ENCODE measurements at places on chromosomes 11 and 22.

DNA sequence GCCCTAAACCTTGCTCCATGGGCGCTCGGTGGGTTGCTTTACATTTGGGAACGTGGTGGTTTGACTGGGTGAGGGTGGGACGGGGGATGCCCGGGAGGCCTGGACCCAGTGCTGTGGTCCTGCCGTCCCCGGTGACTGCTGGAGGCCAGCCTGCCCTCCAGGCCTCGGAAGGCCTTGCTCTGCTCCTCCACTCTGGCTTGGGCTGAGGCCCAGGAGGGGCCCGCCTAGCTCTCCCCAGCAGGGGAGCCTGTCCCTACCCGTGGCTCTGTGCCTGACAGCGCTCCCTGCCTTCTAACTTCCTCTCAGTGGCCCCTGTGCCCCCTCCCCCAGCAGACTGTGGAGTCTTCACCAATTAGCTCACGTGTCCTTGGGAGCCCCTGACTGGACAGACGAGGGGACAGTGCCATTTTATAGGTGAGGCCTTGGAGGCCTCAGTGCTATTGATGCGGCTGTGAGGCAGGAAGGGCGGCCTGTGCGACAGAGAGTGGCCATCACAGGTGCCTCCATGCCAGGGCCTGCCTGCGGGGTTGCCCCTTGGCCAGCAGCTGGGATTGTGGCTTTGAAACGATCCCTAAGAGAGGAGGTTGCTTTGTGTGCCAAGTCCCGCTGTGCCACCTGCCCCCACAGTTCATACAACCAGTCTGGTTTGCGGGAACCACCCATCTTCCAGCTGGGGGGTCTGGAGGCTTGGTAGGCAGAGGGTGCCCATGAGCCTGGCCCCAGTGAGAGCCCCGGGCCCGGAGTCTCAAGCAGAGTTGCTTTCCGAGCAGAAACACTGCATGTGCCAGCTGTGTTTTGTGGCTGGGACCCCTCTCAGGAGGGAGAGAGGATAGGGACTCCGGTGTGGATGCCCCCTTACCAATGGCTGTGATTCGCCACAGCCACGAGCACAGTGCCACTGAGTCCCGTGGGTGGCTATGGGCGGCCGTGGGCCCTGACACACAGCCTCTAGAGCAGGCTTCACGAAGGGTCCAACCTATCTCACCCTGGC is 17.7 kb downstream of the TPCN2 start:
- DNase-seq: no peak

DNA sequence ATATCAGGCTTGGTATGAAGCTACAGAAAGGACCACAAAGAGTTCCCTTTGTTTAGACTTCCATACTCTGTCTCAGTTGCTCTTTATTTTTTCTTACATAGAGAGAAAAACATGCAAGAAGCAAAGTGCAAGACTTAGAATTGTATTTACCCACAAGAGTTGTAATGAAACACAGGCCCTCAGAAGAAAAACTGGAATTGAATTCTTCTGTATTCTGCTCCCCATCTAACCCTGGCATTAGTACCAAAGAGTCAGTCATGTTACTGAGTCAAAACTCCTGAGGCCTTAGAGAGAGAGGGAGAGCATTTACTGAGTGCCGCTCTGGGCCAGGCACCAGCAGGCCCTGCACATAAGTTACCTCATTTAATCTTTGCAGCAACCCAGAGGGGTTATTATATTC is 43.9 kb upstream of the DLAT start:
- DNase-seq: no peak

- DNase-seq: no peak
Measured at GRCh38 chr11:61110255-61111049, 8.2 kb downstream of the CD5 start.

GRCh38 chr11:97158243-97158642 is 768.4 kb downstream of the JRKL start:
- no peak for DNase-seq

GRCh38 chr11:118996926-118997626 is 862 bp upstream of the CENATAC start:
- DNase-seq: peak; percentile 48

DNA sequence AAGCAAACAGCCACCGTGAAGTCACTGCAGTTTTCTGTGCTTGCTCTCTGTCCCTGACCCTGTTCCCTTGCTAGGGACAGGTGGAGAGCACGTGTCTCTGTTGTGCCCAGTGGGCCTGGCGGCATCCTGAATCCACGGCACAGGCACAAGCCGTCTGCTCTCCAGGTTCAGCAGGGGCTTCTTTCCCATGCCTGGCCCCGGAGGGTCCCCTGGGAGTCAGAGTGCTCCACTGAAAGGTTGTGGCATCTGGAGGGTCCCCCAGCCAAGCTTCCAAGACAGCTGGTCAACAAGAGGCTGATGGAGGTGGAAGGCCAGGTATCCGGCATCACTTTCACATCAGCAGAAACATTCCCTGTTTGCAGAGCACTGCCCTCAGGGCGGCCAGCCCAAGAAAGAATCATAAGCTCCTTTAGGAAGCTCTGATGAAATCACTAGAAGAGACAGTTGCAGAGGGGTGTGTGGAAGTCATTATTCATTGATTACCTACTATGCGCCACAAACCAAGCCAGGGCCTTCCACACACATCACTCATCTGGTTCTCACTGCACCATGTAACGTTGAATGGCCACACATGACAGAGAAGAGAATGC is 346.4 kb upstream of the B3GAT1 start:
- DNase-seq: no peak

DNA sequence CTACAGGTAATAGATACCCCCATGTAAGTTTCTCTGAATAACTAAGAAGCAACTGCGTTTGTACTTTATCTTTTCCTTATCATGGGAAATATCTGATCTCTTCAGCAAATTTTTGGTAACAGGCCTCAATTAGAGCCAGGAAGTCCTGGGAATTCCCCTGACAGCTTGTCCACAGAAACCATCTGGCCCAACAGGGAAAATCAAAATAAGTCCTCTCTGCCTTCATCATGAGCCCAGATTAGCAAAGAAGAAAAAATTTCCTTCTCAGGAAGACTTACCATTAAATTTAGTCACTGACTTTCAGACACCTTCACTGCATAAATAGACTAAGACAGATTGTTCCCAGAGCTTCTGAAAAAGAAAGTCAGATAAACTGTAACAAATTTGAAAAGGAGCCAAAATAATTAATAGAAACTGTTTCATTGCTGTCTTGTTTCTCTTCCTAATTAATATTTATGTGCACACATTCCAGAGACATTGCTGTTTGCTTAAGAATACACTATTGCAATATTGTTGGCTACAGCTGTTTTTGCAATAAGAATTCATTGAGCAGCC is 278.1 kb upstream of the FAT3 start:
- DNase-seq: peak; percentile 29

DNA sequence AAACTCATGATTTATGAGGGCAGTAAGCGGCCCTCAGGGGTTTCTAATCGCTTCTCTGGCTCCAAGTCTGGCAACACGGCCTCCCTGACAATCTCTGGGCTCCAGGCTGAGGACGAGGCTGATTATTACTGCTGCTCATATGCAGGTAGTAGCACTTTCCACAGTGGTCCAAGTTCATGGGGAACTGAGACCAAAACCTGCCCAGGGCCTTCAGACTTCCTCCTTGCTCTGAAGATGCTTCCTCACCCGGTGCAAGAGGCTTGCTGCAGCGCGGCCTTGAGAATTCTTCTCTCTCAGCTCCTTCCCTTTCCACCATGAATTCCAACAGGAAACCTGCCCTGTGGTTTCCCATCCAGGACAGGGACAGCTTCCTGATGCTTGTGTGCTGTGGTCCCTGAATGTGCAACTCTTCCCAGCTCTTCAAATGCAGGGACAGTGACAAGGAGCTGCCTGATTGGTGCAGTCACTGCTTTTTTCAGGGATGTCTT is 53.9 kb downstream of the GGTLC2 start:
- DNase-seq: no peak

GRCh38 chr11:6433998-6434660 is 6.7 kb downstream of the HPX start:
- DNase-seq: no peak

DNA sequence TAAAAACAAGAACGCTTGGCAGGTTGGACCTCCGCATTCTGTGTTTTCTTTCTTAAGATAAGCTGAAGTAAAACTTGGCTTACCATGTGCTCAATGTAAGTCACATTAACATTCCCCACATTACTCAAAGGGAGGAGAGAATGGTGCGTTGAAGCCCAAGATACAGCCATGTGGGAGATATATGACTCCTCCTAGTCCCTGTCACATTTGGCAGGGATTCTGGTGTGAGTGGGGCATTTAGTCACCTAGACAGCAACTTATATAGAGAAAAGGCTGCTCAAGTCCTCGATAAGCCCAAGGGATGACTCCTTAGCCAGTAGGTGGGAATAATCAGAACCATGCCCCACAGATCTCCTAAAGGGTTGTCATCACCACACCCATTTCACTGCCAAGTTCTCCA is 4.6 kb downstream of the PRSS23 start:
- no peak for DNase-seq

- DNase-seq: peak; percentile 8
Measured at GRCh38 chr11:30855383-30856006, 269.3 kb upstream of the MPPED2 start.

GRCh38 chr11:30424844-30425243 is 101.9 kb downstream of the ARL14EP start:
- no peak for DNase-seq

GRCh38 chr11:78069465-78069864 is 5.8 kb downstream of the THRSP start:
- no peak for DNase-seq

DNA sequence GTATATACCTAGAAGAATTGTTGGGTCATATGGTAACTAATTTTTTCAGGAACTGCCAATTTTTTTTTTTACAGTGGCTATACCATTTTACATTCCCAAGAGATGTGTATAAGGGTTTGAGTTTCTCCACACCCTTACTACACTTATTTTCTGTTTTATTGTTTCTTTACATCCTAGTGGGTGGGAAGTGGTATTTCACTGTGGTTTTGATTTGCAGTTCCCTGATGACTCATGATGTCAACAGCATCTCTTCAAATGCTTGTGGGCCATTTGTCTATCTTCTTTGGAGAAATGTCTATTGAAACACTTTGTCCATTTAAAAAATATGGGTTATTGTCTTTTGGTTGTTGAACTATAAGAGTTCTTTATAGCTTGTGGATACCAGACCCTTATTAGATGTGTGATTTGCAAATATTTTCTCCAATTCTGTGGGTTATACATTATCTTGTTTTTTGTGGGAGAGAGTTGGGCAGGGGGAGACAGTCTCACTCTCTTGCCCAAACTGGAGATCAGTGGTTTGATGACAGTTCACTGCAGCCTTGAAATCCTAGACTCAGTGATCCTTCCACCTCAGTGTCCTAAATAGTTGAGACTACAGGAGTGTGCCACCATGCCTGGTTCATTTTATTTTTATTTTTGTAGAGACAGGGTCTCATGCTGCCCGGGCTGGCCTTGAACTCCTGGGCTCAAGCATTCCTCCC is 30.3 kb upstream of the PISD start:
- DNase-seq: no peak

- DNase-seq: peak; percentile 22
Measured at GRCh38 chr11:120547811-120548681, 36.5 kb downstream of the GRIK4 start.

DNA sequence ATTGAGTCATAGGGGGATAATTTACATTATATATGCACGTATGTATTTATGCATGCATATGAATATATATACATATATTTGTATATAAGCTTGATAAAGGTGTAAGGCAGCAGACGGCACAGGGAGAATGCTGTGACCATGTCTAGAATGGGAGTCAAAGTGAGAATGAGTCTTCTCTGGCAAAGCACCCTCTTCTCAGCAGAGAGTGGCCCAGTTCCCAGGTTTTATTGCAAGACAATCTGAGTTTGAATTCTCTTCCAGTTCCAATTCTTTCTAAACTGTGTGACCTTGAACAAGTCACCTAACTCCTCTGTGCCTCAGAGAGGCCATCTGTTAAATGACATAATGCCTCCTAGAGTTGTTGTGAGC is 13.8 kb downstream of the EHF start:
- DNase-seq: no peak

DNA sequence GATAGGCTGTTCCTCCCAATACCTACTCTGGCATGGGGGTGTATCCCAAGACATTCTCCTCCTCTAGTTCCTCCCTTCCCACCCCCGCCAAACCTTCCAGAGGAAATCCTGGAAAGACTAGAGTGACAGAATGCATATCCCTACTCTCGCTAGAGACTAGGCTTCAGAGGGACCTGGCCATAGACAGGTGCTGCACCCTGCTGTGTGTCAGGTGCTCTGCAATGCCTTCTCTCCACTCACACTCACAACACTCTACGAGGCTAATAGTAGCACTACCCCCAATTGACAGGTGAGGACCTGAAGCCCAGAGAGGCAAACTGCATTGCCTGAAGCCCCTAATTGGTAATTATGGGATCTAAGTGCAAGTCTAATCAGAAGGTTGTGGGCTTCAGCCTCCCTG is 46.2 kb upstream of the LMO1 start:
- DNase-seq: no peak

DNA sequence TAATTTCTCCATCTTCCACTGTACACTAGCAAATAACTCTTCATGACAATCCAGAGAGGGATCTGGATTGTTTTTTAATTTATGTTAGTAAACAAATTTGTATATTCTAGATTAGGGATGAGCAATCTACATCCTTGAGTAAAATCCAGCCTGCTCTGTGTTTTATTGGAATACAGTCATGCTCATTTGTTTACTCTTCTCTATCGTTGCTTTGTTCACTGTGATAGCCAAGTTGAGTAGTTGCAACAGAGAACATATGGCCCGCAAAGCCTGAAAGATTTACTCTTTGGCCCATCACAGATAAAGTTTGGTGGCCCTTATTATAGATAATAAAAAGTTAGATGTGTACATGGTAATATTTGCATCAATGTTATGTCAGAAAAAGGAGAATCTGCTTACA is 6.2 kb upstream of the BLID start:
- DNase-seq: no peak

GRCh38 chr22:37176464-37177061 is 11.5 kb downstream of the C1QTNF6 start:
- no peak for DNase-seq
